ENCODE measurements at places on chromosomes 12 and 14.

- DNase-seq: no peak
Observed at GRCh38 chr12:85866986-85867776, 6.9 kb upstream of the NTS start.

- no peak for DNase-seq
Observed at GRCh38 chr12:9597365-9597764, 10.4 kb downstream of the KLRB1 start.

DNA sequence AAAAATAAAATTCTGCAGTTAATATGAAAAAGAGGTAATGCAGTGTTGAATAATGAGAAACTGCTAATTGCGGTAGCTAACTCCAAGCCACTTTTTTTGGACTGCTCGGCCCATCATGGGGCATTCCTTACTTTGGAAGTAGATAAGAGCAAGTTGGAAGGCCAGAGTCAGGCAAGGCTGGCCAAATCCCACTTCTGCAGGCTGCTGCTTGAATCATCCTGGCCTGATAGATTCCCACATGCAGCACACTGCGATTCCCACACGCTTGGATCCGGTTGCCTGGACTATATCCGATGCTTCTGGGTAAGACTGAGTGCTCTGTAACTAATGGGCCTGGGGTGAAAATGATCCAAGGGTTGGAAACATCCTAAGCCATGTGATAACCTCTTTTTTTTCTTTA, 10.6 kb downstream of the EIF2B2 start:
- no peak for DNase-seq

GRCh38 chr14:99514552-99515300, 33.5 kb downstream of the CCNK start:
- DNase-seq: no peak

GRCh38 chr12:108856170-108856427, 1.3 kb downstream of the SSH1 start:
- DNase-seq: no peak

- no peak for DNase-seq
Observed at GRCh38 chr12:21502164-21502496, 541 bp downstream of the GOLT1B start.

Data from cortex of kidney (tissue), 1 donor.